CD4-positive, alpha-beta T cell treated with Interleukin-6 at 100 ng/mL for 8 hours (primary cell): ENCODE measurements at places on chromosomes 11 and 22.

GRCh38 chr22:37659066-37659896, 758 bp downstream of the PDXP start:
- DNase-seq, result no peak

DNA sequence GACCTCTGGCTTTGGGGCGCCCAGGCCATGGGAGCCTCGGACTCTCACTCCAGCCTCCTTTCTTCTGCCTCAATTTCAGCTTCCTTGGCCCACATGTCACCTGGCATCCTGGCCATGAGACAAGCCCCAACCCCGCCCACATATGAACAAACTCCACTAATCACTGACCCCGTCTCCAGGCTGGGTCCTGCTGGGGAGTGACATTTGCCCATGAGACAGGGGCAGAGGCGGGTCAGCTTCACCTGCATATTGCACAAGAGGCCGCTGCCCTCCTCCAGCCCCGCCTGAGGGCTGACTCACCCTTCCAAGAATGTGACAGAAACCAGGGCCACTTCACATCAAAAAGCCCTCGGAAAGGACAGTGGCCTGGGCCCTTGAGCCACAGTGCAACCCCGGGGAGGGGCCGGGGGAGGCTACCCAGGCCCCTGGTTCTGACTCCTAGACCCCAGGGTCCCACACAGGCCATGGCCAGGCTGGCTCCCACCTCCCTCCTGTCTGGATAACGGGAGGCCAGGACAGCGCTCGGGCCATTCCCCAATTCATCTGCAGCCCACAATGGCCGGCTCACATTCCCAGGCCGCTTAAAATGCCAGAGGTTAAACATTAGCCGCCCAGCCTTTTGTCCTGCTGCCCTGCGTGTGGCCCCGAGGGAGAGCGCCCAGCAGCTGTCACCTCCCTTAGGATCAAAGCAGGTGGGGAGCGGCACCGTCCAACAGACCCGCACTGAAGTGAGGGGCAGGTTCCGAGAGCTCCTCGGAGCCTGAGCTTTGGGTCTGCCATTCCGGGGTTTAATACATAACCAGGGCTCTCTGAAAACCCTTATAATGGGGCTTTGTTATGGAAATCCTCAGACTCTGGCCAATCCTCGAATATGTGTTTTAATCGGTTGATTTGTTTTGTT, 42.3 kb downstream of the TRMU start:
- DNase-seq, result no peak

DNA sequence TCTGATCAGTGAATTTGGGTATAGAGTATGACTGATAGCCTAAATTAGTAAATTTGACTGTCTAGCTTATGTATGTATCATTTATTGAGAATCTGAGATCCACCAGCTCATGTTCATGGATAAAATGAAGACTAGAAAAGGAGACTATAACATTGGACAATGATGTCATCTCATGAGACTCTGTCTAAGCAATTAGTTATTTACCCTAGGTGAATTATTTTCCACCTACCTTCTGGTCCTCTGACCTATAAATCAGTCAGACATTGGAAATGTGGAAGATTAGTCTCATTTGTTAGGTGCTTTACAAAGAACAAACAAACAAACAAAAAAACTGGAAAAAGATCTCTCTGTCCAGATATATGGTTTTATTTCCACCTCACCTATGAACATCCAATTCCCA, 38.7 kb upstream of the CALCA start:
- DNase-seq, result no peak

- no peak for DNase-seq
These were observed 3.4 kb downstream of the PARVA start for GRCh38 chr11:12380565-12381325.

- no peak for DNase-seq
These were observed 77.0 kb downstream of the RPL27A start for GRCh38 chr11:8759634-8760033.

DNA sequence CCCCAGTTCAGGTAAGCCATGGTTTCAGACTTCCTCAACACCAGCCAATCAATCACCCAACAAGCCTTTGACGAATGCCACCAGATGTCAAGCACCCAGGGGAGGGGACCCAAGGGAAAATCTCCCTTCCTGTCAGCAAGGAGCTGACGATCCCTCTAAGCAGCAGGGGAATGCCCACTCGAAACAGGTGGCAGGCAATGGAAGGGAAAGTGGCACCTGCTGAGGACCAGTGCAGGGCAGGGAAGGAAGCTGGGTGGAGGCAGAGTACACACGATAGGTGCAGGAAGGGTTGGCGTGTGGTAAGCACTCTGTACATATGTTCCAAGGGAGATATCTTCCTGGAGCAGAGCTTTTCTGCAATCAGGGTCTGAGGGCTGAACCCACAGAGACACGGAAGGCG, 11.7 kb upstream of the CREB3L1 start:
- DNase-seq, result no peak

GRCh38 chr11:18379201-18379600, 15.2 kb upstream of the LDHA start:
- DNase-seq, result no peak

GRCh38 chr11:129644326-129644725, 171.3 kb upstream of the TMEM45B start:
- no peak for DNase-seq

DNA sequence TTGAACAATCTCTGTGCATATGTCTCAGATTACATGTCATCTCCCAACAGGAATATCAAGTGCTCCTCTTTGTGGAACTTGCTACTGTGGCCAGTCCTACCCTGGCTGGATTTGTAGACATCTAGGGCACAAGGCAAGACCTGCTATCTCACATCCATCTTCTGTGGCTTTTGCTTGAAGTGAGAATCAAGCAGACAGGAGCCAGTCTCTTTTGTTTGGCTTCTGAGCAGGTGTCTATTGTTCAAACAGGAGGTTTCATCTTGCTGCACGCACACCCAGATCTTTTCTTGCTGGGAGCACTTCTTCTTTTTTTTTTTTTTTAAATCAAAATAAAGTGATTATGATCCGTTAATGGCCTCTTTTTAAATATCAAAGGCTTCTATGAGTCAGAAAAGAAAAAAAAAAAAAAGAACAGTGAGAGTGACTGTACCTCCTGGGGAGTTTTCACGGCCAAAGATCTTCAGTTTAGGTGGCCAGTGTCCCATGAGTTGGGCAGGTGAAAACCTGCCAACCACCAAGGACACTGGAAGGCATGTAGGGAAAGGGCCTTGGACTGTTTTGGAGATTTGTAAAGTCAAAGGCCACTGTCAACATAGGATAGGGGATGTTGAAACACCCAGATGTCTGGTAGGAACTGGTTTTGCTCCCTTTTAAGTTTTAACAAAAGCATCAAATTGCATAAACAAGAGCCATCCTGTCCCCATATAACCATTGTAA, 78.1 kb downstream of the CD44 start:
- peak; percentile 62 for DNase-seq

GRCh38 chr11:133041181-133041580, 491.1 kb downstream of the OPCML start:
- DNase-seq, result no peak

GRCh38 chr11:67277231-67277961, 11.1 kb downstream of the GRK2 start:
- DNase-seq, result peak; percentile 95

DNA sequence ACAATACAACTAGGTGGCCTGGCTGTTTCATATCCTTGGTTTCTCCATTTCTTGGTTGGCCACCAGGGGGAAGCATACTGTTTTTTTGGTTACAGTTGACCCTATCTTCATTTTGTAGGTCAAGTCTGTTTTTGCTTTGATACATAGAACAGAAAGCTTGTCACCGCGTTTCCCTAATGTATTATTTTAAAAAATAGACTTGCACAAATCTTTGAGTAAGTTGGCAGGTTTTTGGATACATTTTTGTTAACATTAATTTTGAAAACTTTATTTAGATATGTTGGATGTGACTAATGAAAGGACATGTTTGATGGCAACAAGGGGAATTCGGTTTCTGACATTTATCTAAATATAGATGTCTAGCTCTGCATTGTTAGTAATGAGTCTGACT, 3.0 kb downstream of the NCR3LG1 start:
- peak; percentile 70 for DNase-seq

GRCh38 chr11:61671527-61671926, 8.7 kb upstream of the DAGLA start:
- DNase-seq, result no peak

- no peak for DNase-seq
These were observed 239.2 kb upstream of the TBCEL start for GRCh38 chr11:120784566-120785251.
